Activated CD4-positive, alpha-beta T cell treated with anti-CD3 and anti-CD28 coated beads, Interleukin-2, Interleukin-4, amounts not matched to agents 100 ng/mL and 50 ng/mL, durations not matched to agents 16 hours and 8 hours (primary cell): ENCODE measurements at places on chromosomes 1 and 21.

DNA sequence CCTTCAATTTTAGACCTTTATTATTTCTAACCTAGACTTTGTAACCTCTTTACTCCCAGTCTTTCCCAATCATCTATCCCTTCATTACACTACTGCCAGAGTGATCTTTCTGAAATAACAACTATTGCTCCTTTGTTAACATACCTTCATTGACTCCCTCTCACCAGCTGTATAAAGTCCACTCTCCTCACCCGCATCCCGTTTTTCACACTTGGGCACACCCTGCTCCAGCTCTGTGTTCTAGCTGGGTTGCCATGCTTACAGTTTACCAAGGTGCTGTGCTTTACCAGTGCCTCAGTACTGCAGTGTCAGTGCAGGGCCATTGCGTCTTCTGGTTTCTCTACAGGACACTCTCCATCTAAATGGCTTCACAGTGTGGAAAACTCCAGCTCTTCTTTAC is 148.2 kb downstream of the NFIA start:
- DNase-seq, result no peak

GRCh38 chr1:18819203-18819602 is 40.3 kb downstream of the TAS1R2 start:
- no peak for DNase-seq

- DNase-seq, result no peak
Measured at GRCh38 chr1:78565393-78565792, 54.9 kb upstream of the IFI44L start.

DNA sequence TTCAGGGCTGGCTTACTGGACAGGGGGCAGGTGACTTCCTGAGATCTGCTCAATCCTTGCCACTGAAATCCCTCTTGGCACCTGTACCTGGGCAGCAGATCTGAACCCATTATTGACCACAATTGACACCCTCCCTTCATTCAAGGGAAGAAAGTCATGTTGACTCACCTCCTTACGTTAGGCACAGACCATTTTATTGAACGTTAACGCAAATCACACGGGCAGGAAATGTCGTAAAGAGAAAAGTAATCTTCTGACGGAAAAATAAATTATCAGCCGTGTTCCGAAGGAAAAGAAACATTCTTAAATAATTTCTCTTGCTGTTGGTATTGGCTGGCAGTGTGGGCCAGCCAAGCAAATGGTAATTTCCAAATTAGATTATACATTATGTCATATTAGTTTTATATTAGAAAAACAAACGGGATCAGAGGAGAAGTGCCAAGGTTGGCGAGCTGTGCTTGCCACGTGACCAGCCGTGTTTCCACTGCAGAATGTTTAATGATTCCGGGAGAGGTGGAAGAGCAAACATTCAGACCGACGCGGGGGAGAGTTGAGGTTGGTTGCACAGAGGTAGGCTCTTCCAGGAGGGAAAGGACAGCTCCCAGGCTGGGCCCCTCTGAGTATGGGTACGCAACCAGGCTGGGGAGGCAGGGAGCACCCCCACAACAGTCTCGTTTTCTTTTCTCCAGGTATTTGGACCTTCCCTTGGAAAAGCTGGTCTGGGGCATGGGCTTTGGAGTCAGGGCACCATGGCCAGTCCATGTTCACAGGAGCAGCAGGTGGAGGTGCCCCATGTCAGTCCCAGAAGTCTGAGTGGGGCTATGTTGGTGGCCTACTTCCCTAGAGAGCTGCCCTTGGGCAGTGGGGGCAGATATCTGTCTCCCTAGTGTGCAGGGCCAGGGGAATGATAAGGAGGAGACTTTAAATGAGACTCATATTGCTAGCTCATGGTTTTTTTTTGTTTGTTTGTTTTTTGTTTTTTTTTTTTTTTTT is 121.1 kb downstream of the FOXD2 start:
- no peak for DNase-seq

- DNase-seq, result no peak
Measured at GRCh38 chr1:218829097-218829496, 344.6 kb upstream of the LYPLAL1 start.

DNA sequence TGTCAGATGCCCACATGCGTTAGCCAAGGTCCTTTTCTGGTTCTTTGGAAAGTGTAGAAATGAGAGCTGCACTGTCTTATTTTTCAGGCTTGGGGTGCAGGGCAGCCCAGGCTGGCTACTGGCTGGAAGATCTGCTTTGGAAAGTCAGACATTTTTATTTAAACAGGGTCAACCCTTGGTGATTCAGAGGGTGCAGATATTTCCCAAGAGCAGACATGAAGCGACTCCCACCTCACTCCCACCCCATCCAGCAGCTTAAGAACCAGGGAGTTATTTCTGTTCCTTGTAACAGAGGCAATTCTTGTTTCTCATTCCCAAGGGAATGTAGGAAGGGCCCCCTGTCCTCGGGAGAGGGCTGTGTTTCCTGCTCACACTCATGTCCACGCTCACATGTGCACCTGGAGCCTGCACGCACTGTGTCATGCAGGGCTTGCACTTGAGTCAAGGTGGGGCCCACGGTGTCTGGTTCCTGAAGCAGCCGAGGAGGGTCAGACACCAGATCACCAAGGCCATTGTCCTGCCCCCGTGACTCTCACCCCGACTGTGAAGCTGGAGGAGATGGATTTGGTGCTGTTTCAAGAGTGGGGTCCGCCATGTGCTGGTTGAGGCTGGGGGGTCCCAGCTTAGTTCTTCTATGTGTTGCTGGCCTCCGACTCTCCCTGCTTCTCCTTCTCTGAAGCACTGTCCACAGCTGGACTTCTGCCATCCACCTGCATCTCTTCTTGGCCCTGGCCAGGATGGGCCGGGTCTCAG is 992 bp downstream of the S100A7A start:
- DNase-seq, result no peak

DNA sequence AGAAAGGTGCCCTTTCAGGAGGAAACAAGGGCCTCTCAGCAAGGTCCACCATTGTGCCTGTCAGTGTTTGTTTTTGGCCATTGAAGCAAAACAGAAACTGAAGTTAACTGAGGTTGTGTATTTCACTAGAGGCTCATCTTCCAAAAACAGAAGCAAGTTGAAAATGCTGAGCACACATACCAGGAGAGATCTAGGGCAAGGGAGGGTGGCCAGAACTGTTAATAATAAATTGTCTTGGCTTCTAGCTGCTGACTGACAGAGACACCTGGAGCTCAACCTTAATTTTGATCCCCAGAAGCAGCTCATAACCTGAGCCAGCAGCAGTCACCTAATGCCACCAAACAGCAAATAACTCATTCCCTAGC is 5.2 kb downstream of the AGMAT start:
- DNase-seq, result no peak

- peak; percentile 32 for DNase-seq
Measured at GRCh38 chr1:223628233-223629125, 37.0 kb downstream of the CAPN8 start.

DNA sequence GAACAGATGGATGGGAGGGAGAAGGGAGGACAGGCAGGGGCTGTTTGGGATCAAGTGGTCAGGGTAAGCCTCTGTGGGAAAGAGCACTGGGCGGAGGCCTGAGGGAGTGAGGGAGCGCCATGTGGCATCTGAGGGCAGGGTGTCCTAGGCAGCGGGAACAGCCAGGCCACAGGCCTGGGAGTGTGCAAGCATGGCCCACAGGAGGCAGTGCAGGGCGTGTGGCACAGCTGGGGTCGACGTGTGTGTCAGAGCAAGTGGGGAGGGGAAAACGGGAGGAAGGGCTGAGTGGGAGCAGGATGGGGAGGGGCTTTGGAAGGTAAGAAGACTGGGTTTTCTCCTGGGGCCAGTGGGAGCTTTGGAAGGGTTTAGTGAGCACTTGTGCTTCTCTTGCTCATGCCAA is 143.4 kb downstream of the SYF2 start:
- no peak for DNase-seq

DNA sequence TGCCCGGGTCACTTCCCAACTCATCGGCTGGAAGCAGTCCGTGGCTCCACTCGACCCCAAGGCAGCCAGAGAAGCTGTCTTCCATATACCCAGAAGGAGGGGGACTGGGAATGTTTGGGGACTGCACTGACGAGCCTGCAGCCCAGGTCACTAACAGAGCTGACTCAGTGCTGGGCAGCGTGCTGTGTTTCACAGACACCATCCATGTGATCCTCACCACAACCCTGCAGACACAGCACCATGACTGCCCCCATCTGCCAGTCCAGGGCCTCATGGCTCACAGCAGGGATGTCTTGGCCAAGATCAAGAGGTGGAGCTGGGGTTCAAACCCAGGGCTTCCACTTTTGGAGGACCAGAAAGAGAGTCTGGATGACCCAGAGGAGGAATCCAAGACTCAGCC is 67.9 kb downstream of the KLHDC7A start:
- DNase-seq, result no peak

DNA sequence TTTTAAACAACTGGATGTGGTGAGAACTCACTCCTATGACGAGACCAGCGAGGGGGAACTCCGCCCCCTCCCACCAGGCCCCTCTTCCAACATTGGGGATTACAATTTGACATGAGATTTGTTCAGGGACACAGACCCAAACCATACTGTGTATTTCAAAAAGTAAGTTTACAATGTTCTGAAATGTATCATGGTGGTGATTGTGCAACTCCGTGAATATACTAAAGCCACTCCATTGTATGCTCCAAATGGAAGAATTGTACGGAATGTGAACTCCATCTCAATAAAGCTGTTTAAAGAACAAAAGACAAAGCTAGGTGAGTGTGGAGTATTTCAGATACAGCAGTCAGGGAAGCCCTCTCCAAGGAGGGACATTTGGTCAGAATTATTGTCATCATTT is 432.1 kb upstream of the VAMP3 start:
- DNase-seq, result no peak

- DNase-seq, result peak; percentile 84
Measured at GRCh38 chr1:221712776-221713431, 29.0 kb downstream of the DUSP10 start.

DNA sequence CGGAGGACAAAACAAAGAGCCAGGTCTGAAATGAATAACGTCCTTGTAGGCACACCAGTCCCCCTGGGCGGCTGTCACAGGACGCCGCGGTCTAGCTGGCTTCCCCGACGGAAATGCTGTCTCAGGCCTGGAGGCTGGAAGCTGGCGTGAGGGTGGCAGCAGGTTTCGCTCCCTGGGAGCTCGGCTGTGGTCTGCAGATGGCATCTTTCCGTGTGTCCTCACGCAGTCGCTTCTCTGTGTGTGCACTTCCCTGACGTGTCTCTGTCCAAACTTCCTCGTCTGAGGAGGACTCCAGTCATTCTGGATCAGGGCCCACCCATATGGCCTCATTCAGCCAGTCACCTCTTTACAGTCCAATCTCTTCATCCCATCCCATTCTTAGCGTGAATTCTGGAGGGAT is 14.2 kb downstream of the TNFRSF14 start:
- DNase-seq, result no peak

DNA sequence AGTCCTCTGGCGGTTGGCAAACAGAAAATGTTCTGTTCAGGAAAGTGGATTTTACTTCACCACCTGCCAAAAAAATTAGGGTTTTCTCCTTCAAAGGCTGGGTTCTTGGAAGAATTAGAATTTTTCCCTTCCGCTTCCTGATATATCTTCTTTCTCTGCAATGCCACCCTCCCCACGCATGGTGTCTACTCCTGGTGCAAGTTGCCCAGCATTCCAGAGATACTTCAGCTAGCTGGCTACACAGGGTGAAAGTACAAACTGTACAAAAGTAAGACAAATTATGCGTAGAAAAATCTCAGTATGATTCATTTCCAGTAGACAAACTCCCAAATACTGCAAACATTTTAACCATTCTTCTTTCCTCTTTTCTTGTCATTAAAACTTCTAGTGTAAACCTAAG is 430.1 kb upstream of the ESRRG start:
- DNase-seq, result no peak

- DNase-seq, result no peak
Measured at GRCh38 chr1:17472814-17473213, 33.3 kb upstream of the RCC2 start.

DNA sequence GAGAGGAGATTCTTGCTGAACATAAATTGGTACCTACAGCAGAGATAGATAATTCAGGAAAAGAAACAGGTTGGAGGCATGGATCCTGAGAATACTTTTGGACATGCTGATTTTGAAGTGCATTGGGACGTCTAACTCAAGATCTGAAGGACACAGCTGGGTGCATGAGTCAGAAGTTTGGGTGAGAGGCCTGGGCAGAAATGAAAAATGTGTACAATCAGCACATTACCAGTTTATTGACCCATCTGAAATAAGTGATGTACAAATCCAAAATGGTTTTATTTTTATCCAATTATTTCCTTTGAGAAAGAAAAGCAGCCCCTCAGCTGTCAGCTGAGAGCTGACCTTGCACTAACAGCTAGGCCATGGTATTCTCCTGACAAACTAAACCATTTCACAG is 975.2 kb upstream of the B3GALT2 start:
- DNase-seq, result no peak

DNA sequence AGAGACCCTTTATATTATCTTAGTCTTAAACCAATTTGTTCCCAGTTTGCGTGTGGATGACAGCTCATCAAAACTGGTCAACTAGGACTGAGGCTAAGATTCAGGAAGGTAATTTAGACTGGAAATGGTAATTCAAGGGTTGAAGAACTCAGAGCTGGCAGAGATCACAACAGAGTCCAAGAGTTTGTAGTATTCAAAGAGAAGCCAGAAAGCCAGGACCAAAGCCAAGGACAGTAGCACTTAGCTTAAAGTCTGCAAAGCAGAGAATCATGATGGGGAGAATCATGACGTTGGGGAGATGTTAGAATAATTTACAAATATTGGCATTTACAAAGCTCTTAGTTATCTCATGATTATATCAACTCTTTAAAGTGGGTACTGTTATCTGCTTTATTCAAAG is 32.6 kb downstream of the RNF11 start:
- DNase-seq, result no peak

GRCh38 chr1:14443164-14443787 is 155.2 kb upstream of the KAZN start:
- no peak for DNase-seq

DNA sequence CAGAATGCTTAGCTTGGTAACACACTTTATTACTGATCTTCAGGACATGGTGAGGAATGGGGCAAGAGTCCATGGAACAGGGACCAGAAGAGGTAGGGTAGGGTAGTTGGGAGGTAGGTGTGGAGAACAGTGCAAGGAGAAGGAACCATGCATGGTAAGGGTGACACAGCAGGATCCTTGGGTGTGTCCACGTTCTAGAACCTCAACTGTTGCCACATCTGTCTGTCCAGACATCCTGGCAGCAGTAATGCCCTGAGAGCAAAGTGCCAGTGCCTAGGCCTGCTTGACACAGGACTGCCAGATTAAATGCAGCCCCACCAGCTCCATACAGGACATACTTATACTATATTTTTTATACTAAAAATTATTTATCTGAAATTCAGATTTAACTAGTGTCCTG is 13.9 kb downstream of the DMAP1 start:
- no peak for DNase-seq

DNA sequence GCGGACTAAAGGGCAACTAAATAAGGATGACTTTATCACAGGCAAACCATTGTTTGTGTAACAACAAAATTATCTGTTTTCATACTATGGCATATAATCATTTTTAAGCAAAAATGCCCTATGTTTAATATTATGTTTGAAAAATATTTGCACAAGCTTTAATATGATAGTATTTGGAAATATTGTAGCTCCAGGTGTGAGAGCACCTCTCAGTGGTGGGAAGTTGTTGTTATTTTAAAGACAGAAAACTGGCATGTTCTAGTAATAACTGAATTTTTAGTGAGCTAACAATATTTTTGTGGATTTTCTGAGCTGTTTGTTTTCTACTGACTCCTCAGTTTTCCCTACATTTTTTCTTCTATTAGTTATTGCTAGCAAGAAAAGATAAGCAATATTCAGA is 578.8 kb downstream of the KCNT2 start:
- no peak for DNase-seq

GRCh38 chr1:236701782-236702181 is 15.5 kb downstream of the ACTN2 start:
- no peak for DNase-seq

GRCh38 chr1:240122639-240123613 is 31.2 kb downstream of the FMN2 start:
- DNase-seq, result no peak
